ENCODE measurements at places on chromosomes 11 and 22.
A peak's percentile ranks its signal among the peaks of the same experiment; 100 is the strongest.

DNA sequence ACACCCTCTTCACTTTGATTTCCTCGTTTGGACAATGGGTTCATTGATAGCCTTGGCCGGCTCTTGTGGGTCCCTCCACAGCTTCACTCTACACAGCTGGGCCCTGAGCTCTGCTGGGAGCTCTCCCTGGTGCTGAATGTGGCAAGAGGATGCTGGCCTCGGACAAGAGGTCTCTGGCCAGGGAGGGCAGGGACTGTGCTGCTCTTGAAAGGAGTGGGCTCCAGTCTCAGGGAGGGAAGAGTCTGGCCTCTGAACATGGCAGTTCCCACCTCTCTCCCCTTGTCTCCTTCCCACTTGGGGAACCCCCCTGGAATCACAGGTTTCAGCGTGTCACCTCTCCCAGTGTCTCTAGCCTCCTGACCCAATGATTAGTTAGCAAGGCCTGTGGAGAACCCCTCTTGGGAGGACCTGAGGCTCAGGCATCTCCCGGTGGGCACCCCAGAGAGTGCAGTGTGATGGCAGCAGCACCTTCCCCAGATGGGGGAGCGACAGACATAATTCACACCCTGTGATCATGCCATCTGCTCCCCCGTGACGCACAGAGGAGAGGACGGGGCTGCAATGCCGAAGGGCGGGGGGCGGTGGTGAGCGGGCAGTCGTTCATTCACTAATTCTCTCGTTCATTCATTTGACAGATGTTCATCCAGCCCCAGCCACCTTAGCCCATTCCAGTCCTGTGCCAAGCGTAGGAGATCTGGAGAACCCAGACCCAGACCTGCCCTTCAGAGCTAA is 2.8 kb upstream of the CABP7 start:
- DNase-seq, result peak; percentile 76

- DNase-seq, result no peak
Observed at GRCh38 chr11:17036666-17037658, 22.7 kb upstream of the PLEKHA7 start.

- DNase-seq, result no peak
Observed at GRCh38 chr11:67468056-67468455, 995 bp downstream of the TMEM134 start.

- peak; percentile 92 for DNase-seq
Observed at GRCh38 chr11:82003671-82004515, 729.8 kb downstream of the FAM181B start.

GRCh38 chr22:45013138-45013537 is 3.3 kb upstream of the PHF21B start:
- no peak for DNase-seq

DNA sequence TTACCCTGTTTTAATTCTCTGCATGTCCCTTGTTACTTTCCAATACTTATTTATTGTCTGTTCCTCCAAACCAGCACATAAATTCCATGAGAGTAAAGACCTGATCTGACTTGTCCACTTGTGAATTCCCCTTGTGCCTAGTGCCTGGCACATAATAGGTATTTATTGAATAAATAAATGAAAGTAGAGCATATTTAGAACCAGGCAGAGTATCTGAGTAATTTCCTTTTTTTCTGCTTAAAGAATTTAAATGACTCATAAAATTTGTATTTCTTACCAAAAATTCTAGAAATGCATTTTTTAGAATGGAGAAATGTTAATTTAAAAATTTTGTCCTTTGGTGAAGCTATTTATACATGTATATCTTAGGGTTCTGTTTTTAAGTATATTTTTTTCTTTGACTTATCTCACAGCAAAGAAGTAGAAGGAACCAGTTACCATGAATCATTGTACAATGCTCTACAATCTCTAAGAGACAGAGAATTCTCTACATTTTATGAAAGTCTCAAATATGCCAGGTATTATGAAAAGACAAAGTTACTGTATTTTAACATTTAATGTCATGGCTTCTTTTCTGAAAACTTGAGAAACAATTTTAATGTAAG is 96.8 kb downstream of the ATM start:
- DNase-seq, result peak; percentile 33

- peak; percentile 33 for DNase-seq
Observed at GRCh38 chr22:32644252-32645100, 157.0 kb upstream of the TIMP3 start.

DNA sequence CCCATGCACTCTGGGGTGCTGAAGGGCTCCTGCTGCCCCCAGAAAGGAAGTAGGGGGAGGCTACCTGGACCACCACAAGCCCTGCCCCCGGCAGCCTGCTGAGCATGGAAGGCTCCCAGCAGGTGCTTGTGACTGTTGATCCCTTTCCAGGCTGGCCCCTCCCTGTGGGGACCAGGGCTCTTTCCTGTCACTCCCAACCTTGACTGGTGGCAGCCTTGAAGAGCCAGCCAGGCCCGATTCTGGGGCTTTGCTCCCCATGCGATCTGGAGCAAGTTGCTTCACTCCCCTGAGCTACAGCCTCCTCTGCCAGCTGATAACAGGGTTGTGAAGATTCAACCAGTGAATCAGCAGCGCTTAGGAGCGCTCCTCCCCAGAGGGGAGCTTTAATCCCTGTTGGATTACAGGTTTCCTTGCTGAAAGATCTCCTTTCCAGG is 4.6 kb upstream of the CST6 start:
- DNase-seq, result no peak

GRCh38 chr11:93734427-93735222 is 6.7 kb downstream of the TAF1D start:
- no peak for DNase-seq

- DNase-seq, result no peak
Observed at GRCh38 chr11:82754410-82754809, 20.7 kb upstream of the FAM181B start.

Data from astrocyte of the spinal cord (primary cell).